OCI-LY7 (cell line): ENCODE measurements at places on chromosomes 7 and 10. TPM values are rescaled to one million over a fixed set of nuclear protein-coding genes. Genes with fewer than 3 reads are reported as not detected.
A peak's percentile ranks its signal among the peaks of the same experiment; 100 is the strongest.

GFRA1 gene
- not detected in 2 replicates for total RNA-seq

NUTM2E gene
- total RNA-seq = 0.17 TPM in 1 of 2 replicates, not detected in the other

CDK14 gene
- total RNA-seq = 107 and 111 TPM in 2 replicates

MACROH2A2 gene
- not detected in 2 replicates for total RNA-seq

KLHL7 gene
- total RNA-seq = 30.2 and 35.2 TPM in 2 replicates

CTNNA3 gene
- total RNA-seq = 0.68 TPM in 1 of 2 replicates, not detected in the other

DNA sequence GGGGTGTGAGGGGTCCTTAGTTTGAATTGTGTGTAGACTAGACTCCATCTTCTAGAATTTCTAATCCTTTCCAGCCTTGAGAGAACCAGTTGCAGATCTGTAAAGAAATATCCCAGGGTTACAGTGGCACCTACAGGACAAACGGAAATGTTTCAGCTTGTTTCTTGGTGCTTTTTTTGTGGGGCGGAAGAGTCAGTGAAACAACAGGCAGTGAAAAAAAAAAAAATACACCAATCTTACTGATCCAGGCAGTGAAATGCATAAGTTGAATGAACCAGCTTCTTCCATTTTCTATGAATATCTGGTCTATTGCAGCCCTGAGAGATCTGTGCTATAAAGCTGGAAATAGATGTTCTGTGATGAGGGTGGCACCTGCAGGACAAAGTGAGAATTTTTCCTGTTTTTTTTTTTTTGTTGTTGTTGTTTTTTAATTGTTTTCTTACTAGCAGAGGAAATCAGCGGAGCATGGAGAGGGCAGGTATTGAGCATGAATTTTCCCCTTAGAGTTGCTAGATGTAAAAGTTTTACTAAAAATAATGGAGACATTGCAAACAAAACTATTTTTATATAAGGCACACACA is 81.9 kb upstream of the DYNC1I1 start:
- DNase-seq = peak; percentile 43

- no peak for DNase-seq
Observed at GRCh38 chr10:74995806-74996205, 115.7 kb upstream of the SAMD8 start.

- DNase-seq = peak; percentile 83
Observed at GRCh38 chr10:43396061-43396927, 12.7 kb downstream of the HNRNPF start.

DNA sequence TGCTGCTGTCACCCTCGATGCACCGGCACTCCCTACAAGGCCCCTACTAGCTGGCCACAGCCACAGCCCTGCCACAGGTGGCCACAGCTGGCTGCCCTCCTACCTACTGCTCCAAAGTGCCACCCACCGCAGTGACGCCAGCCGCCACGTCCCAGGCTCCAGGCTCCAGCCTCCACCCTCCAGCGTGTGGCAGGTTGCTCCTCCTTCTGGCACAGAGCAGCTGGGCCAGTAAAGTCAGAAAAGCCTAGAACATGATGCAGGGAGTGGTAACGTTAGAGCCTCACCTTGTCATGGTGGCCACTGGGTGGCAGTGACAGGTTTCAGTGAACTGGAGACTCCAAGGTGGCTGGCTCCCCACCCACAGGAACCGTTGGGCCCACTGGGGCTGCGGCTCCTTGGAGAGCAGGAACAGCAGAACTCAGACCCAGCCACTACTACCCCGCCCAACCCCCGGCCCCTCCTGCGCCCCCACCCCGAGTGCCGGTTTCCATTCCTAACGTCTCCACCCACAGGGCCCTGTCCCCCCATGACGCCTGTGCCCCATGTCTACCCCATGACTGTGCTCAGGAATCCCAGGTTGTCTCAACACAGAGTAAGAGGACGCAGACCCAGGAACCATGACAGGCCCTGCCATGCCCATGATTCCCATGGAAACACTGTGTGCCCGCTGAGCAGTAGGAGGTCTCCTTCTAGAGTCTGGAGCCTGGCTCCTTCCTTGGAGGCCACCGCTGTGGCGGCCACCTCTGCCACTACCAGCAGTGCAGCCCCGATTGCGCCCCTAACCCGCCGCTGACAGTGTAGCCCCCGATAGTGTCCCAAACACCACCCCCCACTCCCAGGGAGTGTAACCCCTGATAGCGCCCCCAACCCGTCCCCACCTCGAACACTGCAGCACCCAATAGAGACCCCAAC is 52.3 kb upstream of the ZNF33B start:
- no peak for DNase-seq

DNA sequence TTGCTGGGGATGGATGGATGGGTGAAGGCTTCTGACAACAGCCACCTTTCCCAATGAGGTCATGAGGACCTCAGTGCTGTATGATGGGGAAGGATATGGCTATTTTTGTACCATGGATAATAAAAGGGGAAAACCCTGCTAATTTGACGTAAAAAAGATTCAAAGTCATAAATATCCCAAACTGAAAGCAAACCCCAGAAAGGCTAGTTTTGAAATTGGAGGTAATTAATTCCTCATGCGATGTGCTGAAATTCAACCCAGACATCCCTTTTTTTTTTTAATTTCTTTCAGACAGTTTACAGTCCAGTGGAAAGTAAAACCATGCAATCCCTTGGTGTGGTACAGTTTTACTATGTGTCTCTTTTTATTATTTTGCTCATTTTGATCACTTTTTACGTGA is 254.5 kb upstream of the BMPER start:
- no peak for DNase-seq

DNA sequence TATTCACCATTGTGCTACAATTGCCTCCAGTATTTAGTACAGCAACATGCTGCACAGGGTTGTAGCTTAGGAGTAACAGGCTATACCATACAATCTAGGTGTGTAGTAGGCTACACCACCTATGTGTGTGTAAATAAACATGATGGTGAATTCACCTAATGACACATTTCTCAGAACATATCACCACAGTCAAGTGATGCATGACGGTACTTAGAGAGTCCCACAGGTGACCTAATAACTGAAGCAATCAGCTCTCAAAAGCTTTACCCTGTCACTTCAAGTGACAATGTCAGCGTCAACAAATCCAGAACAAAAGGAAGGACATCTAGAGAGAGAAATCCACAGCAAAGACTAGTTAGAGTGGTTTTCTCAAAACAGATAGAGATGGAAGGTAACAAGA is 38.8 kb downstream of the CCNJ start:
- no peak for DNase-seq

GRCh38 chr10:2925631-2926030 is 141.7 kb upstream of the PFKP start:
- no peak for DNase-seq
